Retina (tissue), 1 donor: ENCODE measurements at places on chromosomes 2 and 18.

DNA sequence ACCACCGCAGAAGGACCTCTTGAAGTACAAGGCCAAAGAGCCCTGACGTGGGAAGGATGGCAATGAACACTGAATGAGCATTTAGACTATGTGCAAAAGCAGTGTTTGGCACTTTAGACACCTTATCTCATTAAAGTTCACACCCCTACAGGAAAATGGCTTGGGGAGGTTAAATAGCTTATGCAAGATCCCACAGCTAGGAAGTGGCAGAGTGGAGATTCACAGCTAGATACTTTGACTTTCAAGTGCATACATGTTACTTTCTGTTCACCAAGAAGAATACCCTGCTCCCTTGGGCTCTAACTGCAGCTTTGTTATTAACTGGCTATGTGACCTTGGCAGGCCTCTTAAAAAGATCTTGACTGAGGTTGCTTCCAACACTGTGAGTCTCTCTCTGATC lies 58.2 kb downstream of the ICOS start:
- no peak for DNase-seq

DNA sequence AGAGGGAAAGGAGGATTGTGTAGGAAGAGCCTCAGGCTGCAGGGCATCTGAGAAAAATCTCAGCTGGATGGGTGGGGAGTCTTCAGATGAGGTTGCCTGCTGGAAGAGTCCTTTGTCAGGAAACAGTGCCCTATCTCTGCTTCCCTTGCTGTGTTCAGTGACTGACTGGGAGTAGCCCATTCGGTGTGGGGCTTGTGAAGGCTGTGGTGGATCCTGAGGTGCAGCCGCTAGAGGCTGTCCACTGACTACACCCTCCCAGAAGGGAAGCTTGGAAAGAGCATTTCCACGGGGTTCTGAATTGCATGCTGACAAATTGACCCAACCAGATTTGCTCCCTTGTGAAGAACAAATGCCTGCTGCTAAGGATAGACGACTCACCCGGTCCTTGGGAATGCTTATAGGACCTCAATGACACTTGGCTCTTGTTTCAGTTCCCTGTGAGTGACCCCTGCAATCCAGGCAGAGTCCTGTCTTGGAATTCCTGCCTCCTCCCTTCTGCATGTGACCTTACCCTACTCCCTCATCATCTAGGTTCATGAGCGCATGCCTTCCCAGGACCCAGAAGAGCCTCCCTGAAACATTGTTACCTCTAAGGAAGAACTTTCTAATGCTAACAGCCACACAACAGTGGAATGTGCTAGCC lies 109.7 kb upstream of the FAM136A start:
- no peak for DNase-seq

DNA sequence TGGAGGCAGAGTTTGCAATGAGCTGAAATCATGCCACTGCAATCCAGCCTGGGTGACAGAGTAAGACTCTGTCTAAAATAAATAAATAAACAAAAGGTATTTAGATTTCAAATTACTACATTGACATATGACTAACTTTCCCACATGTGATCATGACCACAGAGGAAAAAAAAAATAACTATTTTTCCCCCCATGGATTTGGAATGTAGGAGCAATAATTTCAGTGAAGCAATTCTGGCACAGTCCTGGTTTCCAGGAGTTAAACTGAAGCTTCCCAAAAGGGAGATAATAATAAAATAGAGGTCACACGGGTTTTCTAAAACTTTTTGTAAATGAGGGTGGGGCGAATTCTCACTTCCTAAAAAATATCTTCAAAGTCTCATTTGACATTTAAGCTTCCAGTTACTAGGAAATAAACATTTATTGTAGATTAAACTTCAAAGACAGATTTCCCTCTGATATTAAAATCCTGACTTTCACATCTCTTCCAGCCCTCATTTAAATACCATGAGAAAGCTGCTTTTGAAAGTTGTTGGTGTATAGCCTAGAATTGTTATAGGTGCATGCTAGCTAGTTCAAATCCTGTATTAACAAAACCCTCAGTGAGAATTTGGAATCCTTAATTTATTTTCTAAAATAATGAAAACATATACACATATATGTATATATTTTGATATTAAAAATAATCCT lies 20.7 kb downstream of the SLC19A3 start:
- DNase-seq, result no peak

DNA sequence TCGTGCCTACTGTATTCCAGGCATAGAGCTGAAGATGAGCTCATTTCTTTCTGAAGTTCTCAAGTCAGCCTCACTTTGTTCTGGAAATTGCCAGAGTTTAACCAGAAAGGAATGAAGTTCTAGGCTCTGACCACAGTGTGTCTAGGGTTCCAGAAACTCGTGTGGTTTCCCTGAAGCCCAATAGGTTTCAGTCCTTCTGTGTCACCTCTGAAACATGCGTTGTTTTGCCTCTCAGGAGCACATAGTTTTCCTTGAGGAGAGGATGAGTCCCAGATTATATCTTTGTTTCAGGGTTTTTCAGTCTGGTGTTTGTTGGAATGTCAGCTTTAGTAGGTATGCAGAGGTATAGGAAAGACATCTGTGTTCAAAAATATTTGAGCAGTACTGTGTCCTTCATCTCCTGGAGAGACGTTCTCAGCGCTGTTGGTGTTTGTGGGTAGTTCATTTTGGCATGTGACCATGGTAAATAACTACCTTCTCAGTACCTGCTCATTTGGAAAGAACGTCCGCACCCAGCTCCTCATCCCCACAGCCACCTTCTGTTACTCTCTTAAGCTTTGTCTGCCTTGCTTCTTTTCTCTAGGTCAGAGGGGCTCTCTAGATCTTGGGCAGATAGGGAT lies 56.6 kb downstream of the RALBP1 start:
- no peak for DNase-seq
